CD4-positive, alpha-beta T cell (primary cell): ENCODE measurements at places on chromosomes 2 and 18. TPM values are rescaled to one million over a fixed set of nuclear protein-coding genes. Genes with fewer than 3 reads are reported as not detected.

The ARHGAP25 gene
- 41.8 TPM for total RNA-seq

The ARHGEF4 gene
- 4.1 TPM for total RNA-seq

The CCDC74B gene
- total RNA-seq = 0.38 TPM

The PAIP2B gene
- total RNA-seq = 2.5 TPM

The ARHGEF33 gene
- total RNA-seq = not detected

The GULP1 gene
- total RNA-seq = not detected

The FN1 gene
- 0.41 TPM for total RNA-seq

The WDR43 gene
- total RNA-seq = 73.2 TPM

The MCM6 gene
- 31.5 TPM for total RNA-seq

The EFHD1 gene
- total RNA-seq = not detected

The HOXD11 gene
- not detected for total RNA-seq

The SCG2 gene
- not detected for total RNA-seq

The SPDYA gene
- 12.7 TPM for total RNA-seq

DNA sequence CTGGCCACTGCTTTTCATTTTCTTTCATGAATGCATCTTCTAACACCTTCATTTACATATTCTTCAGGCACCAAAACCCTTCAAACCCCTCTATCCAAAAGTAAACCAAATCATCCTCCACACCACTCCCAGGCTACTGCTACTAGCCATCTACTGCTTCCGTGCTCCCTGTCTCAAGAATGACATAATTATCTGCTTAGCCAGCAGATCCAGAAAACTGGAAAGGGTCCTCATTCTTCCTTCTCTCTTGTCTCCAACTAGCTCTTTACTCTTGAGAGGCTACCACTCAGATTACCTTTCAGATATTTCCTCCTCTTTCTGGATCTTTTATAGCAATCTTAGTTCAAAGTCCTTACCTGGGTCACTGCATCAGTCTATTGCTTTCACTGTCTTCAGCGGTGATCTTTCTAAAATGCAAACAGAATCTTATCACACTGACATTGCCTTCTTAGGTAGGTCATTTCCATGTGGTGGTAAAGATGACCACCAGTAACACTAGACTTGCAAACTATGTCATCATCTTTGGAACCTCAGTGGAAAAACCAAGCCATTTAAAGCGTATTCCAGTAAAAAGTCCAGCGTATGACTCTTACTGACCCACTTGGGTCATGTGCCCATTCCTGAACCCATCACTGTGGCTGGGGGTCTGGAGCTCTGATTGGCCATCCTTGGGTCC lies 15.8 kb upstream of the NEDD4L start:
- no peak overlapping the region for H3K4me3 ChIP-seq
- H3K27me3 ChIP-seq = peaks cover 7% of the 10 kb centered on the region
- no peak for DNase-seq
- no peak overlapping the region for H3K27ac ChIP-seq

- H3K4me1 ChIP-seq = peaks cover 33% of the 10 kb centered on the region
- H3K36me3 ChIP-seq = peaks cover 4% of the 10 kb centered on the region
- H3K27me3 ChIP-seq = peaks cover 53% of the 10 kb centered on the region
- no peak for DNase-seq
- H3K4me3 ChIP-seq = no peak overlapping the region
- H3K27ac ChIP-seq = no peak overlapping the region
These were observed 2.5 kb upstream of the ASIC4 start for GRCh38 chr2:219511547-219512325.

- H3K4me1 ChIP-seq = peaks cover 30% of the 10 kb centered on the region
- no peak for DNase-seq
- H3K4me3 ChIP-seq = no peak overlapping the region
- no peak overlapping the region for H3K27ac ChIP-seq
- peaks cover 3% of the 10 kb centered on the region for H3K36me3 ChIP-seq
These were observed 5.4 kb downstream of the HS6ST1 start for GRCh38 chr2:128313091-128313836.

GRCh38 chr2:120294008-120294340 lies 41.3 kb downstream of the RALB start:
- peaks cover 40% of the 10 kb centered on the region for H3K36me3 ChIP-seq
- peaks cover 5% of the 10 kb centered on the region for H3K4me1 ChIP-seq
- H3K27ac ChIP-seq = no peak overlapping the region
- H3K4me3 ChIP-seq = no peak overlapping the region
- no peak for DNase-seq

DNA sequence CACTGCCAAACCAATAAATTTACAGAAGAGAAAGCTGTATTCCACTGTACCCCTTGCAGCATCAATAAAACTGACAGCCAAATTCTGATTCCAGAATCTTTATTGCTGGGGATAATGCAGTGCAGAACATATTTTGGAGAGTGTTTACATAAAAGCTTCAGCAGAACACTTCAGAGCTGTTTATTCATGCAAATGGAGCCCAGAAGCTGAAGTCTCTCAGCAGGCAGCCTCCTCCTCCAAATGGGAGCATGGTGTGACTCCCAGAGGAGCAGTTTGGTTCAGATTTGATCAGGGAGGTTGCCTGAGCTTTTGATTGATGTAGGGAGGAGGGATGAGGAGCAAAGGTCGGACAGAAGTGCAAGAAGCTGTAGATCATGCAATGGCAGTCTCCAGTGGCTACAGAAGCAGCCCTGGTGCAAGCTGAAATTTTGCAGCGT lies 22.4 kb downstream of the LHCGR start:
- no peaks in the 10 kb centered on the region for H3K27me3 ChIP-seq
- no peaks in the 10 kb centered on the region for H3K4me1 ChIP-seq
- DNase-seq = no peak
- H3K4me3 ChIP-seq = no peak overlapping the region
- no peaks in the 10 kb centered on the region for H3K36me3 ChIP-seq

- no peak overlapping the region for H3K27ac ChIP-seq
- H3K36me3 ChIP-seq = no peaks in the 10 kb centered on the region
- H3K4me1 ChIP-seq = no peaks in the 10 kb centered on the region
These were observed 658.5 kb downstream of the ARHGAP15 start for GRCh38 chr2:143787674-143788073.

GRCh38 chr2:155679647-155680046 lies 652.9 kb downstream of the NR4A2 start:
- DNase-seq = no peak
- H3K4me3 ChIP-seq = no peak overlapping the region
- no peak overlapping the region for H3K27ac ChIP-seq
- H3K27me3 ChIP-seq = no peaks in the 10 kb centered on the region
- no peaks in the 10 kb centered on the region for H3K4me1 ChIP-seq

GRCh38 chr2:138485019-138485418 lies 16.6 kb upstream of the SPOPL start:
- H3K27ac ChIP-seq = no peak overlapping the region
- DNase-seq = no peak
- H3K36me3 ChIP-seq = no peaks in the 10 kb centered on the region
- no peaks in the 10 kb centered on the region for H3K4me1 ChIP-seq

DNA sequence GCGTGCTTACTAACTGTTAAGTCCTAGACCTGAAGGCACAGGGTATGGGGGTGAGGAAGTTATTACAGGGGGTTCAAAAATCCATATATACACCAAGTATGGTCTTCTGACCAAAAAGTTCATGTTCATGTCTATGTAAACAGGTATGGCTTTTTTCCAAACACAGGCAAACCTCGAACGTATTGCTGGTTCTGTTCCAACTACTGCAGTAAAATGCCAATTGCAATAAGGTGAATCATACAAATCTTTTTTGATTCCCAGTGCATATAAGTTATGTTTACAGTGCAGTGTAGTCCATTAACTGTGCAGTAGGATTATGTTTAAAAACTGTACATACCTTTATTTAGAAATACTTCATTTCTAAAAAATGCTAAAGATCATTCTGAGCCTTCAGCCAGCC lies 245.3 kb upstream of the LRRTM1 start:
- no peak overlapping the region for H3K27ac ChIP-seq
- no peaks in the 10 kb centered on the region for H3K27me3 ChIP-seq
- no peaks in the 10 kb centered on the region for H3K36me3 ChIP-seq
- no peaks in the 10 kb centered on the region for H3K4me1 ChIP-seq
- H3K4me3 ChIP-seq = no peak overlapping the region

- no peaks in the 10 kb centered on the region for H3K36me3 ChIP-seq
- no peak overlapping the region for H3K27ac ChIP-seq
- H3K4me3 ChIP-seq = no peak overlapping the region
- DNase-seq = no peak
- no peaks in the 10 kb centered on the region for H3K27me3 ChIP-seq
These were observed 1022.3 kb upstream of the CNTNAP5 start for GRCh38 chr2:123002660-123003248.

DNA sequence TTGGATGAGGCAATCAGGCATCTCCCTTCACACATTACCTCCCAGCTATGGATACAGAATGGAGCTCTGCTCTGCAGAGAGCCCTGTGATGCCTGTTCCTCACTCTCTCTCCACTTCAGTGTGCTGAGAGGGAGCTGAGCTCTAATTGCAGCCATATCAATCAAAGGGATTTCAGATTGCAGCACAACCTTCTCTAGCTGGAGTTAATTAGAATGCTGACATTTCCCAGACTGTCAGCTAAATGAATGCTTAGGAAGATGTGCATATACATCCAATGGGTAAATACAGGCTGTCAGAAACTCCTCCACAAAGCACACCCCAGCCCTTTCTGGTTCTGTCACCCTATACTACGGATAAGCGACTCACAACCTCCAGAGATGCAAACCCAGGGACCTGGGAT lies 402.6 kb downstream of the EIPR1 start:
- no peaks in the 10 kb centered on the region for H3K27me3 ChIP-seq
- H3K36me3 ChIP-seq = no peaks in the 10 kb centered on the region
- DNase-seq = no peak
- no peaks in the 10 kb centered on the region for H3K4me1 ChIP-seq
- H3K4me3 ChIP-seq = no peak overlapping the region

GRCh38 chr18:65352186-65352585 lies 398.6 kb upstream of the CDH7 start:
- no peak for DNase-seq
- H3K27ac ChIP-seq = no peak overlapping the region
- no peaks in the 10 kb centered on the region for H3K27me3 ChIP-seq
- H3K36me3 ChIP-seq = no peaks in the 10 kb centered on the region
- no peak overlapping the region for H3K4me3 ChIP-seq

- H3K27ac ChIP-seq = no peak overlapping the region
- H3K4me1 ChIP-seq = peaks cover 20% of the 10 kb centered on the region
- no peak for DNase-seq
- H3K4me3 ChIP-seq = no peak overlapping the region
- H3K36me3 ChIP-seq = peaks cover 32% of the 10 kb centered on the region
These were observed 58.5 kb downstream of the BCL2 start for GRCh38 chr18:63261029-63261428.

GRCh38 chr2:9663008-9663879 lies 32.4 kb upstream of the YWHAQ start:
- no peaks in the 10 kb centered on the region for H3K27me3 ChIP-seq
- H3K4me1 ChIP-seq = peaks cover 16% of the 10 kb centered on the region
- DNase-seq = no peak

DNA sequence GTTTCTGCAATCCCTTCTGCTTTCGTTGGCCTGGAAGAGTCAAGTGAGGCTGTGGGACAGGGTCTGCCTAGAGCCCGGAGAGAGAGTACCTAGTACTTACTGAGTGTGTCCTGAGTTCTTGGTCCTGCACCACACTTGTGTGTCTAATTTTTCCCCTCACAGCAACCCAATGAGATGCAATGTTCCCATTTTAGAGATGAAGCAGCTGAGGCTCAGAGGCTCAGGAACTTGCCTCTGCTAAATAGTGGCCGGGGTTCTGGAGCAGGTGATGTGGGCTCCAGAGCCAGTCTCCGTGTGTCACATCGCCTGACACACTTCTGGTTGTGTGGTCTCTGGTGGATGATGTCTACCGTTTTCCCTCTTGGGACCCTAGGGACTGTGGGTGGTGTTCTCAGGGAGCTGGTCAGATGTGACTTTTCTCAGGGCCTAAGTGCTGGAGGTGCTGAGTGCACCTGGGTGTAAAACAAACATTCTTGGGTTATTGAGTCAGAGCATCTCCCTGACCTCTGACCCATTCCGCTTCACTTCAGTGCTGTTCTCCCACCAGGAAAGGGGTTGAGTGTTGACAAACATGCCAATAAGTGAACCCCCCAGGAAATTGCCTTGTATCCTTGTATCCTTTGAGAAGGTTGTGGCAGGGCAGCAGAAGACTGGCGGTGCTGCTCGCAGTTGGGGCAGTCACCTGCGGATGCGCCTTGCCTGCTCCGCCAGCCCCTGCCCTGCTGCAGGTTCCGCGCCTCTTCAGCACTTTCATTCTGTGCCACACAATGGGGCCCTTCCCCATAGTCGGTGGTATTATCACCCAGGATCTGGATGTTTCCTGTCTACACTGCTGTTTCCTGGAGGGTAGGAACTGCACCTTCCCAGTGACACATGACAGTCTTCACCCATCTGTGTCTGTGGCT lies 32.1 kb downstream of the HK2 start:
- H3K36me3 ChIP-seq = peaks cover 4% of the 10 kb centered on the region
- H3K27me3 ChIP-seq = no peaks in the 10 kb centered on the region
- no peak overlapping the region for H3K4me3 ChIP-seq

- no peaks in the 10 kb centered on the region for H3K27me3 ChIP-seq
- H3K4me1 ChIP-seq = peaks cover 57% of the 10 kb centered on the region
- no peak overlapping the region for H3K4me3 ChIP-seq
These were observed 148.8 kb downstream of the ANKRD44 start for GRCh38 chr2:197161774-197162173.

GRCh38 chr2:134454426-134454825 lies 200.6 kb downstream of the MGAT5 start:
- H3K27me3 ChIP-seq = no peaks in the 10 kb centered on the region
- H3K4me1 ChIP-seq = no peaks in the 10 kb centered on the region

- H3K36me3 ChIP-seq = no peaks in the 10 kb centered on the region
- no peaks in the 10 kb centered on the region for H3K27me3 ChIP-seq
- H3K4me3 ChIP-seq = peak overlapping the region; percentile 68
- H3K4me1 ChIP-seq = peaks cover 28% of the 10 kb centered on the region
These were observed 921 bp downstream of the VAPA start for GRCh38 chr18:9914584-9915290.

DNA sequence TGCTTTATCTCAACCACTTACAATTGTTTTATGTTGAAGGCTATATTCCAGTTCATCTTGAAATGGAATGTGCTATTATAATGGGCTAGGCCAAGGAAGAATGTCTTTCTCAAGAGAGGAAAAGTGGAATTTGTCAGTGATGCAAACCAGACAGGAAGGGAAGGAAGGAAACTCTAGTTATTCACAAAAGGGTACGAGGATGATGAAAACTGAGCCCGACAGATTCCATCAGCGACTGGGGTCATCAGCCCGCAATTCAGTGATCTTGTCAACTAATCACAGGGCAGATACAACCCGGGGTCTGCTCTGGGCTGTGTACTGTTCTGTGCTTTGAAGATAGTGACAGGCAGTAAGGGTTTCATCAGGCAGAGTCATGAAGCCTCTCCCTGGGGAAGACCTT lies 23.4 kb upstream of the LYPD6 start:
- H3K4me3 ChIP-seq = no peak overlapping the region
- no peak for DNase-seq
- H3K27me3 ChIP-seq = no peaks in the 10 kb centered on the region
- no peaks in the 10 kb centered on the region for H3K4me1 ChIP-seq

GRCh38 chr2:201572846-201573508 lies 70.3 kb downstream of the TMEM237 start:
- no peaks in the 10 kb centered on the region for H3K27me3 ChIP-seq
- no peak overlapping the region for H3K4me3 ChIP-seq
- no peaks in the 10 kb centered on the region for H3K36me3 ChIP-seq
- no peak for DNase-seq

- H3K27me3 ChIP-seq = no peaks in the 10 kb centered on the region
- H3K27ac ChIP-seq = no peak overlapping the region
- peaks cover 3% of the 10 kb centered on the region for H3K36me3 ChIP-seq
- no peaks in the 10 kb centered on the region for H3K4me1 ChIP-seq
- no peak overlapping the region for H3K4me3 ChIP-seq
These were observed 23.4 kb upstream of the OTX1 start for GRCh38 chr2:63027220-63027619.

- DNase-seq = no peak
- H3K4me3 ChIP-seq = no peak overlapping the region
- H3K4me1 ChIP-seq = no peaks in the 10 kb centered on the region
- no peaks in the 10 kb centered on the region for H3K27me3 ChIP-seq
- no peak overlapping the region for H3K27ac ChIP-seq
These were observed 89.3 kb upstream of the TEX51 start for GRCh38 chr2:126809340-126809739.
